ENCODE measurements at places on chromosomes 12 and 14.

- DNase-seq = no peak
These were observed 113.0 kb downstream of the FOXG1 start for GRCh38 chr14:28879573-28879996.

DNA sequence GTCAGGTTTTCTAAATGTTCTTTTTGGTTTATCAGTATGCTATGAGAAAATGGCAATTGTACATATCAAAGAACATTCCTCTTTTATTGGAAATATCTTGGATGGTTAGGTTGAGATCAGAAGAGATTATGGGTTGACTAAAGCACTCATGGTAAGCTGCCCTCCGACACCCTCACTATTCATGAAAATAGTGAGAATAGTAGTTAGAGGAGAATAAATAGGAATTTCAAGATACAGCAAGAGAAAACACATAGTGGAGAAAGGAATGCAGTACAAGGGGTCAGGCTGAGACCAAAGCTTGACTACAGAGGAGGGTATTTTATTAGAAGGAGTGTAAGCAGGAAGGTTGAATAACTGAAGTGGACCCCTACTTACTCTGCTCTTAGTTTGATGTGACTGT is 112.5 kb downstream of the PTPRQ start:
- no peak for DNase-seq

DNA sequence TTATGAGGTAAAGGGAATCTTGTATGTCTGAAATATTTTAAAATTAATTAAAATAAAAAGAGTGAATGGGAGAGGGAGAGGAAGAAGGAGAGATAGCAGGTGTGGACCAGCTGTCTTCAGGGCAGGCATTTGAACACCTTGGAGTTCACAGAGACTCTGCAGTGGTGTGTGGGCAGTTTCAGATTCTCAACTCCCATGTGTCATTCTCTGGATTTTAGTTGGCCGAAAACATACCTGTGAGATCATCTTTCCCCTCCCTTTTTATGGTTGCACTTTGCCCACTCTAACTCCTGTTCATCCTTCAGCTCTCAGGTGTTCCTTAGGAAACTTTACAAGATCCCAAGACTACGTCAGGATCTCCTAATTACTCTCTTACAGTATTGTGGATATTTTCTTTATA is 108.1 kb downstream of the ERC1 start:
- no peak for DNase-seq

GRCh38 chr12:21502872-21503271 is 1.3 kb downstream of the GOLT1B start:
- DNase-seq = no peak

DNA sequence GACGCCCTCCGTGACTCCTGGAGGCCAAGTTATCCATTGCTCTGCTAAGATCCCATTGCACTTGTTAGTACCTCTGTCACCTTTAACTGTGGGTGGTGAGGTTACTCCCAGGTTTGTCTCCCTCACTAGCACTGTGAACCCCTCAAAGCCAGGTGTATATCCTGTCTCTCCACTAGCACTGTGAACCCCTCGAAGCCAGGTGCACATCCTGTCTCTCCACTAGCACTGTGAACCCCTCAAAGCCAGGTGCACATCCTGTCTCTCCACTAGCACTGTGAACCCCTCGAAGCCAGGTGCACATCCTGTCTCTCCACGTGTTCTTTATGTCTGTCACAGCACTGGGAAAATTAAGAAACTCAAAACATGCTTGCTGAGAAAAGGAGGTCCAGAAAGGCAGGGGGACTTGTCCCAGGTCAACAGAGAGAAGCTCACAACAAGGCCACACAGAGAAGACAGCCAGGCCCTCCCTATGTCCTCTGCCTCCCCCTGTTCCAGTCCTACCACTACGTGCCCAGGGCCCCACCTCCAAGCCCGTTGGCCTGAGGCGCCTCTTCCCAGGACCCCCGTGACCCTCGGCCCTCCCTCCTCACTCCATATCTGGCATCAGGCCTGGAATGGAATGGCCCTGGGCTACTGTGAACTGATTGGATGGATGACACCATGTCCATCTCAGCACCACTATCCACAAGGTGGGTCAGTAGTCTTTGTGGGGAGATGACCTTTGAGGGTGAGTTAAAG is 26.4 kb upstream of the FKBP4 start:
- no peak for DNase-seq

DNA sequence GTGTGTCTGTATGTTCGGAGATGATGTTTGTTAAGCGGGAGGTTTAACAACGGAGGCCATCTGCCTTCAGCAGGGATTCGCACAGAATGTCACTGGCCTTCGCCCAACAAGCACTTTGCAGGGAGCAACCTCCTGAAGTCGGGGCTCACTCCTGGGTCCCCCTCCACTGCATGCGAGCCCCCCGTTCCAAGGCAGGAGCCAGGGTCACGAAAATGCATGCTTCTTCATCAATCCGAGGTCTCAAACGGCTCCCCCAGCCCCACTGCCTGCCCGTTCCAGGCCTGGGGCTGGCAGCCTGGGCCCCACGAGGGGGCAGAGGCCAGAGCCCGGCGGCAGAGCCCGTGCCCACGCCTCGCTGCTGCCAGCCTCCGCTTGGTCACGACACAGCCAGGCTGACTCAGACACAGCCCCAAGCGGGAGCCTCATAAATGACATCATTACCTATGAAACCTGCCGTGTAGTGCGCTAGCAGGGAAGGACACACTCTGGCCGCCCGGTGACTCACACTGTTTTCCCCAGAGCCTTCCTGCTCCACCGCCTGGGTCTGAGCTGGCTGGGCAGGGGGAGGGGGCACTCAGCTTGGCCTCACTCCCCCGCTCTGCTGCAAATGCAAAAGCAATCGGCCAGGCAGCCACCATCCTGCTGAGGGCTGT is 169.5 kb upstream of the RTL1 start:
- no peak for DNase-seq

GRCh38 chr12:119071638-119072231 is 90.4 kb downstream of the SRRM4 start:
- no peak for DNase-seq

GRCh38 chr12:6791931-6792520 is 2.7 kb downstream of the CD4 start:
- DNase-seq = no peak

GRCh38 chr12:113724794-113725556 is 241.2 kb downstream of the RBM19 start:
- no peak for DNase-seq

DNA sequence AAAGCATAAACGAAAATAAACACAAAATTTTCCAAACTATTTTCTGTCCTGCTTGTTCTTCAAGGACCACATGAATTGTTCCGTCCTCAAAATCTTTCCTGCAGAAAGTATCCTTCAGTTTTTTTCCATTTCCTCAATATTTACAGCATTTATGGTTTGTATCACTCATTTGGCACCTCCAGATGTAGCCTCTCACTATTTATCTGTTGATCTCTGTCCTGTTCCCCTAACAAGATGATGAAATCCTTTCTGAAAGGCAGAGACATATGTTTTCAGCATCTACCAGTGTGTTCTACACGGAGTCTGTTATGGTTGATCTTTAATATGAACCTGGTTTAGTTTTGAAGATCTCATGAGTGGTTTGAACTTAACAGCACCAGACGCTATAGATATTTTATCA is 490.2 kb downstream of the NELL2 start:
- DNase-seq = no peak

DNA sequence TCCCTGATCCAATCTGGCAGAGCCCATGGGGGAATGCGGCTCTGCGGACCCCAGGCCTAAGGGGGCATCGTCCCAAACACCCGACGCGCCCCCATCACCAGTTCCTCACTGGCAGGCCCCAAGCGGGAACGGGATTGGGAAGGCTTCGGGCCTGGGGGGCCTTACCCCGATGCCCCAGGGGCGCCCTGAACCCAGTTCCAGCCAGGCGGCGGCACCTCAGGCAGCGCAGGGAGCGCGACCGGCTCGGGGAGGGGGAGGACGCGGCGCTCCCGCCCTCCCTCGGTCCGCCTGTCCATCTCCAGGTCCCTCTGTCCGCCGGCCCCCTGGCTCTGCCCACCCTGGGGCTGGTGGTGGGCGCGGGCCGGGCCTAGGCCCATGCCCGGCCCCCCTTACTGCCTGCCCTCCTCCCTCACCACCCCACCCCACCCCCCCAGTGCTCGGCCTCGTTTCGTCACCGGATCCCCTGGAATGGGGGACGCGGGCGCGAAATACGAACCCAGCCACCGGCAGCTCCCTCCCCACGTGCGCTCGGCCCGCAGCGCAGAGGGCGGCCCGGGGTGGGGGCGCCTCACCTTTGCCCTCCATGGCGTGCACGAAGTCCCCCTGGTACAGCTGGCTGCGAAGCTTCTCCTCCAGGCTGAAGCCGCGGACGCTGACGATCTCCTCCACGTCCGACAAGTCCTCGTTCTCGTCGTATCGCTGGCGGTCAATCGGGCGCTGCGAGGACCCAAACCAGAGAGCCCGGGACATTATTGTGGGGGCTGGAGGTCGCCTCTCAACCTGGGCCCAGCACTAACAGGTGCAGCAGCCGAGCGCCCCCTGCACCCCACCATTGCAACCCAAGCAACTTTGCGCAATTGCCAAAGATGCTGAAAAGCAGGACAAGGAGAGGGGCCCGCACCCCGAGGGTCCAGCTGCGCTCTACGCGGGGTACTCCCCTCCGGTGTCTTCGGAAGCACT is 2.3 kb downstream of the KDM2B start:
- no peak for DNase-seq

GRCh38 chr12:19846574-19846973 is 407.3 kb downstream of the AEBP2 start:
- DNase-seq = no peak

Data from activated T-helper 1 cell treated with anti-CD3 and anti-CD28 coated beads, Interleukin-2, amount 50 U/mL, for 16 hours (primary cell).